ENCODE measurements at places on chromosomes 3 and 15. TPM values are rescaled to one million over a fixed set of nuclear protein-coding genes. Genes with fewer than 3 reads are reported as not detected.

TNNC1 gene
- 7.7 TPM for total RNA-seq

DNA sequence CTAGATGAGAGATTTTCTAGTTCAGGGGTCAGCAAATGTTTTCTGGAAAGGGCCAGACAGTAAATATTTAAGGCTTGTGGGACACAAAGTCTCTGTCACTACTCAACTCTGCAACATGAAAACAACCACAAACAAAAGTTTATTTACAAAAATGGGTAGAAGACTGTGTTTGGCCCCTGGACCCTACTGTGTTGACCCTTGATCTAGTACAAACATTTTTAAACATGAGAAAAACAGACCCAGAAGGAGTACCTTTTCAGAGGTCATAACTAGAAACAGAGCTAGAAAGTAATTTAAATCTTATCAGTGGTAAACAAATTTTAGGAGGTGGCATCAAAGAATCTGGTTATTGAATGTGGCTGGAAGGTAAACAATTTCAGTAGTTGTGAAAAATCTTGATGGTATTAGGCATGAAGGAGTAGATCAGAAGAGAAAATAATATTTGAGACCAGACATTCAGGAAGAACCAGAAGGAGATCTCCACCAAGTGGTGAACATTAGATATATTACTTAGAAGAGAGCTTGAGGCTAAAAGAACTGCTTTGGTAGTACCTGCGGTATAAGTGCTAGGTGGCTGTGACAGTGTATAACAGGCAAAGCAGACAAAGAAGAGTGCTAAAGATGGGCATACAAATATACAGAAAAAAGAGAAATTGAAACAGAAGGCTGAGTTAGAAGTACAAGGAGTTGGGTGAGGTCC is 101.7 kb downstream of the NR1I2 start:
- DNase-seq = no peak

- DNase-seq = no peak
These were observed 119.0 kb upstream of the DLG1 start for GRCh38 chr3:197417441-197417840.

GRCh38 chr3:127182431-127182830 is 10.5 kb upstream of the PRR23E start:
- DNase-seq = no peak

DNA sequence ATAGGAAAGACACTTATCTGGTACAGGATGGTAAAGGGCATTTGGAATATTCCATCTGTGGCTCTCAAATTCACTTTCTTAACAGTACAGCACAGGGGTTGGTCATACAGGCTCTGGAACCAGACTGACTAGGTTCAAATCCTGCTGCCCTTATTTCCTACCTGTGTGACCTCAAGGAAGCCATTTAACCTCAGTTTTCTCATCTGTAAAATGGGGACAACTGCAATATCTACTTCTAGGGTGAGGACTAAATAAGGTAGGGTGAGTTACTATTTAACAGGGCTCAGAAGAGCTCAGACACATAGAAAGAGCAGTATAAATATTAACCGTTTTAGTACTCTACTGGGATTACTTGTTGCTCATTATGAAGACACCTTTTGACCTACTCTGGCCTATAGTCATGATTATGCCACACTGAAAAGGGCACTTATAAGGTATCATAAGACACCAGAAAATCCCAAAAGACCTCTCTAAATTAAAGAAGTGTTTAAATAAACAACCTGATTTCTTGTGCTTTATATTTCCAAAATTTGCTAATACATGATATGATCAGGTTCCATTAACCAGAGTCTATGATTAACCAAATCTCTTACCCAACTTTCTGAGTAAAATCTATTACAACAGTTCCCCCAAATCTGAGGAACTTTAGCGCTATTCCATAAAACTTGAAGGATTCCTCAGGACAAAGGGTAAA is 6.5 kb downstream of the RFTN1 start:
- no peak for DNase-seq

GP5 gene
- not detected for total RNA-seq

CHST14 gene
- 24.4 TPM for total RNA-seq

DNA sequence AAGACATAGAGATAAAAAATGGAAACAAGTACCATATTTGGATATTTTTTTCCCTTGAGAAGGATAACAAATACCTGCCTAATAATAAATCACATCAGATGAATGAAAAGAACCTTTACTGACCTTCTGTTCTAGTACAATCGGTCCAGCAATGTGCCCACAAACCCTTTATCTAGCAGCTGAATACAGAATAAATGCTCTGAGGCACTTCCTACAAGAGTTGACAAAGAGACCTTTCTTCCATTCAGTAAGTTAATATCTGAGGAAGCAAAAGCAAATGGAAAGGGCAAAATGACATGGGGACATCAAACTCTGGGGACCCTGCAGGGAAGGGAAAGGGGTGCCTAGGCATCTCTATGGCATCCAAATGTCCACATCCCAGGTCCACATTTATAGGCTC is 115.8 kb downstream of the NEK10 start:
- no peak for DNase-seq

DNA sequence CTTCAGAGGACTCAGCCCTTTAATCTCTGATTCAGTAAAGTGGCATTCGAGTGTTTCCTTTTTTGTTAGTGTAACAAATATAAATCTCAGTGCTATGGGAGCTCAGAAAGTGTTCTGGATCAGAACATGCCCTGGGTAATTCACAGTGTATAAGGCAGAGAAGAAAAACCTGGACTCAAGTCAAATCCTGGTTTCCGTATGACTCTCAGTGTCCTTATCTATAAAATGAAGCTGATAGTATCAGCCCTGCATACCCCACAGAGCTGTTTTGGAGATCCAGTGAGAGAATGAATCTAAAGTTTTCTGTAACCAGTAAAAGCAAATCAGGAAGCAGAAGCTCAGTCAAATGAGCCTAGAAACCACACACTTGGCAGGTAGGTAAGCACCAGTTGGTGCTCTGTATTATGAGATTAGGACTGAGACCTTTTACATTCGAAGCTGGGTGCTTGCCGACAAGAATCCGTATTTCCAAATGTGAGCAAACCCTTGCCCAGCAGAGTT is 67.2 kb downstream of the IL1RAP start:
- DNase-seq = no peak

DNA sequence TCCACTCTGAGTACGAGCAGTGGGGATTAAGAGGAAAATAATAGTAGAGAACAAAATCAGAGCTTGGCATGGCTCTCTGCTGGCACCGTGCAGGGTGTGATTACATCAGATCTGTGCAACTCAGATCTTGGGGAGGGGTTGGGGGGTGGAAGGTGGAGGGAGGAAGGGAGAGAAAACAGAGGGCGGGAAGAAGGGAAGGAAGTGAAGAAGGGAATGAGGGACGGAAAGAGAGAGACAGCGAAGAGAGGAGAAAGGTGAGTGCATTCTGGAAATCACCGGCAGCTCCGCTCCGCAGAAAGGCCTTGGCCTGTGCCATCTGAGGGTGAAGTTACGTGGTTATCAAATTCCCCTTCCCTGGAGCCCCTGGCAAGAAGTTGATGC is 31.0 kb upstream of the ADAMTS17 start:
- peak; percentile 28 for DNase-seq

GRCh38 chr15:69508659-69509058 is 56.0 kb downstream of the RPLP1 start:
- DNase-seq = no peak

GRCh38 chr3:97694876-97695275 is 69.7 kb upstream of the ARL6 start:
- DNase-seq = no peak

EFHB gene
- total RNA-seq = 1.6 TPM

- DNase-seq = no peak
These were observed 325.1 kb downstream of the CACNA2D3 start for GRCh38 chr3:54447427-54447826.

DNA sequence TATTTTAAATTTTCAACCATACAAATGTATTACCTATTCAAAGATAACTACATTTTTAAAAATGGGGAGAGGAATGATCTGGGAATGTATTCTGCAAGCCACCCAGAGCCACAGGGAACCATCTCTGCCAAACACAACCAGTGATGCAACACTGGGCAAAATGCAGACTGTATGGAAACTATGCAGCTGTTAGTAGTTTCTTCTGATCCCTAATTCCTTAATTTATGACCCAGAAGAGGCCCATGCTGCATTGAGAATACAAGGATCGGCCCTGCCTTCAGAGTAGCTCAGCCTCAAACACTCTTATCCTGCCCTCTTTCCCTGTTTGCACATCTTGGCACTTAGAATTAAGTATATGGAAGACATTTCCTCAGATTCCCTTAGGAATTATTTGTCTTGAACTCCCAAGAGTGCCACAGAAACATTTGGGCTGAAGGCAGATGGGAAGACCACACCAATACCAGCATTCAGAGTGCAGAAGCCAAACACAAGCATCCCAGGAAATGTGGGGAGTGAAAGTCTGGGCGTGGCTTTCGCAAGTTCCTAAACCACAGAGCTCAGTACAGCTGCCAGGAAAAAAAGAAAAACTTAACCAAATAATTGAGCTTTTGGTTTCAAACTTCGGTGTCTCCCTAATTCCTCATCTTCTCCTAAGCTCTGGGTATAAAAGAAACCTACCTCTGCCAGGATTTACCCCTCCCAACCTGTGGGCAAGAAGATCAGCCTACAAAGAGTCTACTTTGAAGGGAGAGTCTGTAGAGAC is 5.3 kb downstream of the SNUPN start:
- no peak for DNase-seq

GRCh38 chr15:100766243-100767000 is 113.2 kb upstream of the ALDH1A3 start:
- no peak for DNase-seq

- no peak for DNase-seq
These were observed 4.1 kb upstream of the BLM start for GRCh38 chr15:90713081-90713480.

- no peak for DNase-seq
These were observed 19.7 kb upstream of the ZNF280D start for GRCh38 chr15:56752986-56753385.

GRCh38 chr3:13219902-13220296 is 146.7 kb upstream of the IQSEC1 start:
- DNase-seq = no peak

SKOR1 gene
- total RNA-seq = 0.13 TPM

MITF gene
- total RNA-seq = 0.81 TPM

DNA sequence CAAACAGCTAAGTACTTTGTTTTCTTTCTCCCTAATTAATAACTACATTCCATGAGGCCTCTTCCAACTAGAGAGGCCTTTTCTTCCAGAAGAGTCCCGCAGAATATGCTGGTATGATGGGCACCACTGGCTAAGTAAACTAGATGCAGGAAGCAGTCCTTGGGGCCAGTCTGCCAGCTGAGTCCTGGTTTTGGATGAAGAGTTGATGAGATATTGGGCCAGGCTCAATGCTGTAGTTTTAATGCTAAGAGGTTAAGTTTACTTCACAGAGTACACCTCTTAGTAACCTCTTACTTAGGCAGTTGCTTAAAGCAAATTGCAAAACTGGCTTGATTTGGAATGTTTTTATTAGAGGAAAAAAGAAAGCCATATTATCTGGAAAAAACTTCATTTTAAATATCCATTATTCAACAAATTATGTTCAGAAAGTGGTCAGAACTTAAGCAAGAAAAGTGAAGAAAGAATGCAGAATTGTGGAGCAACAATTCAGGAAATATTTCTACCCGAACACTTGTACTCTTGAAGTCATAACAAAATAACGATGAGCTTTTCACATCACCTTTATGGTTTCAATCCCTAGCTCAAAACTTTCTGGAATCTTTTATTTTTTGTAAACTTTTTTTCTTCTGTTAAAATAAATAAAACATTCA is 178.4 kb upstream of the CDIN1 start:
- DNase-seq = no peak

- no peak for DNase-seq
These were observed 94.0 kb downstream of the OCA2 start for GRCh38 chr15:28005004-28005527.

DNA sequence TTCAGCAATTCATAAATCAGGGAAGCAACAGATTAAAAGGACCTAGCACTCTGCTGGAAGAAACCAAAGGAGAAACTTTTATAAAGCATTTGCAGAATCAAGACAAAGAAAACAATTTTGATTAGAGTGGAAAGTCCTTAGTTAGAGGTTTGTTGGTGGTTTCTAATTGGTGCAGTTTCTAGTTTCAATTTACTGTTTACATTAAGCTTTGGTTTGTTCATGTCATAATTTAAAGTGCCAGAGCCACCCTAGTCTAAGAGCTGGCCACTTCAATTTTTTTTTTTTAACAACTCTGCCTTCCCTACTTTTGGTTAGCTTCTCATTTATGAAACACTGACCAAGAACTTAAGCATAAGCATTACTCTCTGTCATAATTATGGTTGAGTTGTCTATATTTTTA is 1428.2 kb upstream of the GBE1 start:
- no peak for DNase-seq

DPPA2 gene
- 3.1 TPM for total RNA-seq

GRCh38 chr3:21436835-21437234 is 314.2 kb downstream of the ZNF385D start:
- no peak for DNase-seq

GRCh38 chr15:90286678-90287077 is 21.2 kb downstream of the NGRN start:
- DNase-seq = no peak

DNA sequence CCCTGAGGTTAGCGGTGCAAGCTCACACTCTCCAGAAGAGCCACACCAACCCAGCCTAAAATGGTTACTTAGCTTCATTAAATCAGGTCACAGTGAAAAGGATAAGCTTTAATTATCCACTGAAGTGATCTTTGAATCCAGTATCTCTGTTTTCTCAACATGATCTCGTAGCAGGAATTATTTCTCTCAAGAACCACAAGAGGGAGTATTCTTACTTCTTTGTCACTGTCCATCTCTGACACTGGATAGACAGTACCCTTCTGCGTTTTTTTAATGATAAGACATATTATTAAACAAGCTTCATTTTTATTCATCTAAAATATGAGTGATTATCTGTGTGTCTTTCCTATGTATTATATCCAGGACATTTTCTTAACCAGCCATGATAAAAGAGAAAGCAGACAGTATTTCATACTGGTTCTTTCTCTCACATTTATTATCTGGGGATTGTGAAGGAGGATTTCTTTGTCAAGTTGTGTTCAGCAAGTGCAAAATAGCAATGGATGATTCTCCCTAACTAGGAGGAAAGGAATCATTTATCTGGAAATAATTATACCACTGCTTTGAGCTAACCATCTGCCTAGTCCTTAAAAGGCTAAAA is 105.4 kb upstream of the CCDC54 start:
- no peak for DNase-seq

RGMA gene
- 39.8 TPM for total RNA-seq

- DNase-seq = no peak
These were observed 17.0 kb upstream of the RPN1 start for GRCh38 chr3:128667641-128668040.

GRCh38 chr15:66294932-66295235 is 1.5 kb downstream of the DIS3L start:
- DNase-seq = no peak

DNA sequence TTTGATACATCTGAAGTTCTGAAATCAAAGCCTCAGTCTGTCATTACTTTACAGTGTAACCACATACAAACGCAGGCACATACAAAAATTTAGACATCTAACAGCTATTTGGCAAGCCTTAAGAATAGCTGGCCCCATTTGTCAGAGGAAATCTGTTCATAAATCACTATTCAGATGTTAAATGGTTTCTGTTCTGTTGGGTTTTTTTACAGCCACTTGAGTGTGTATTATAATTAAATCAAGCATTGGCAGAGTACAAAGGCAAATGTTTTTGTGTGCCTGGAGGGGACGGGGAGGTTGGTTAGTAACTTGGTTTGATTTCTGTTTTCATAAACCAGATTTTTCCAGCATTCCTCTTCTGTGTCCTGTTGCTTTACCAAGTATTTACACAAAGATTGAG is 24.1 kb downstream of the PIGB start:
- no peak for DNase-seq

All from H9 (cell line).